Activated T-cell treated with anti-CD3 and anti-CD28 coated beads for 24 hours (primary cell): ENCODE measurements at places on chromosomes 3 and 15.

DNA sequence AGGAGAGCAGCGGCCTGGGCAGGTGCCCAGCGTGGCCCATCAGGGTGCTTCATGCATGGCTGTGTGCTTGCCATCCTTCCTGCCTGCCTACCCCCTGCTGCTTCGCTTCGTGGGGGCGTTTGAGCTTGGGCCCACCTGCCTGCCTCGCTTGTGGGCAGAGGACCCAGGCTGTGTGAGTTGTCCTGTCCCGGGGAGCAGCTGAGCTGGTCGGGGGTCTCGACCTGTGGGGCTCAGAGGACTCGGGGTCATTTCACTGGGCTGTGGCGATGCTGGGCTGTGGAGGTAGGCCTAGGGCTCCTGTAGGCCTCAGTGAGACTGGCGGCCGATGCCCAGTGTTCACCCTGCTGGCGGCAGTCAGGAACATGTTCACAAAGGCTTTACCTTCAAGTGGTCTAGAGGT, 12.1 kb upstream of the STAB1 start:
- no peak for DNase-seq

GRCh38 chr3:87270908-87271700, 5.3 kb downstream of the POU1F1 start:
- DNase-seq, result no peak

DNA sequence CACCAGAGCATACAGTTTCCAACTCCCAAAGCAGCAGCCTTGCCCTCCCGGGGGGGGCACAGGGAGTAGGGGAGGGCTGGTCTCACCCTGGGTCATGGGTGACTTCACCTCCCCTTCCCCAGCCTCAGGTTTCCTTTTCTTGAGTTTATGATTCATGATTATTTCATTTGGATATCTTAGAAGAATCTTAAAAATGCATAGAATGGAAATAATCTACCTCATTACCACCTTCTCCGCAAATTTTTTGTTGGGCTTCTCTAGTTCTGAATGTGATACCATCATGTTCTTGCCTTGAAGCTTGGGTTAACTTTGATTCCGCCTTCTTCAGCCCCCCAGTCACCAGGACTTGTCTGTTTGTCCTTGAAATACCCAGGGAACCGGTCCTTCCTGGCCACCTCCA, 148.8 kb upstream of the ROPN1 start:
- DNase-seq, result no peak

- no peak for DNase-seq
Observed at GRCh38 chr15:29533647-29534046, 264.0 kb upstream of the NSMCE3 start.

GRCh38 chr15:59699810-59700431, 10.8 kb upstream of the BNIP2 start:
- no peak for DNase-seq

DNA sequence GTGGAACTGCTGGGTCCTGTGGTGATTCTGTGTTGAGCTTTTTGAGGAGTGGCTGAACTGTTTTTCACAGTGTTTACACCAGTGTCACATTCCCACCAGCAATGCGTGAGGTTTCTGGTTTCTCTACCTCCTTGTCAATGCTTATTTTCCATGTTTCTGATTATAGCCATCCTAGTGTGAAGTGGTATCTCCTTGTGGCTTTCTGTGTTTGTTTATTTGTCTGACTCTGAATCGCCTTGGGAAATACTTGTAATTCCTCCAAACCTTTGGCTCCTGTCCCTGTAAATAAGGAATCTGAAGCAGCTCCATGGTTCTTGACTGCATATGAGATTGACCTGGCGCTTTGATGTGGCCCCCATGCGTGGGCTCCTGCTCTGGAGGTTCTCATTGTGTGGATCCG, 20.6 kb downstream of the FAN1 start:
- no peak for DNase-seq

GRCh38 chr3:71521940-71522876, 61.3 kb downstream of the FOXP1 start:
- no peak for DNase-seq
